ENCODE measurements at places on chromosomes 7 and 10. TPM values are rescaled to one million over a fixed set of nuclear protein-coding genes. Genes with fewer than 3 reads are reported as not detected.

DNA sequence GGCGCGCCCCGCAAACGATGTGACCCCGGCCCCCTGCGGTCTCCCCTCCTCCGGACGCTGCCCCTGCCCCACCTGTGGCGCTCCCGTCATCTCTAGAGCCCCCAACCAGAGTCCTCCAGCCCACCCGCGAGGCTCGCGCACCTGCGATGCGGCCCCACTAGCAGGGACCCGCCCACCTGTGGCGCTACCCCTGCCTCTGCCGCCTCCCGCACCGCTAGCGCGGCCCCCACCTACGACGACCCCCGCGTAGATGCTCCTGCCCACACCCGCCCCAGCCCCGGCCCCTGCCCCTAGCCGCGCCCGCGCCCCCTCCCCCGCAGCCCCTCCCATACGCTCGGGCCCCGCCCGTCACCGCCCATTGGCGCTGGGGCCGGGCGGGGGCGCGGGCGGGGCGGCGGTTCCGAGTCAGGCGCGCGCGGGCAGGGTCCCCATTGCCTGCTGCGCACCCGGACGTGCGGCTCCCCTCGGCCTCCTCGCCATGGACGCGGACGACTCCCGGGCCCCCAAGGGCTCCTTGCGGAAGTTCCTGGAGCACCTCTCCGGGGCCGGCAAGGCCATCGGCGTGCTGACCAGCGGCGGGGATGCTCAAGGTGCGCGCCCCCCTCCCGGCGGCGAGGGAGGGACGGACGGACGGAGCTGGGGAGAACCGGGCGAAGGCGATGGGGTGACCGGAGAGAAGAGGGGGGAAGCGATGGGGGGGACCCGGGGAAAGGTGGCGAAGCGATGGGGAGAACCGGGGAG, at the start of gene PFKP:
Gene PFKP, plus strand, starts transcription at position 431 of the 741 bp plus-strand sequence. Its CDS starts 48 bp downstream, at position 479.
- DNase-seq, result no peak

TUBB8 gene
- not detected for total RNA-seq

TEX36 gene
- not detected for total RNA-seq

CFAP46 gene
- total RNA-seq, result 1.1 TPM
